ENCODE measurements at places on chromosomes 5 and 9. TPM values are rescaled to one million over a fixed set of nuclear protein-coding genes. Genes with fewer than 3 reads are reported as not detected.

The CYLC2 gene
- not detected for total RNA-seq

The GADD45G gene
- total RNA-seq = 3.8 TPM

The DPYSL3 gene
- total RNA-seq = 0.34 TPM

The INSL6 gene
- total RNA-seq = not detected

The GABRA6 gene
- not detected for total RNA-seq

The PCDHB10 gene
- not detected for total RNA-seq

The FTMT gene
- not detected for total RNA-seq

The FSTL4 gene
- total RNA-seq = 0.30 TPM

The ANKRD18A gene
- total RNA-seq = 2.1 TPM

The SHROOM1 gene
- total RNA-seq = 1.9 TPM

The PLAC8L1 gene
- total RNA-seq = 0.71 TPM

The EPB41L4B gene
- 0.44 TPM for total RNA-seq

The ZMAT2 gene
- 69.5 TPM for total RNA-seq

The SAXO1 gene
- not detected for total RNA-seq

The SCGB3A1 gene
- 0.38 TPM for total RNA-seq

The FOXI1 gene
- not detected for total RNA-seq

The TPPP gene
- total RNA-seq = 0.21 TPM

The ARSK gene
- total RNA-seq = 4.4 TPM

The ELAVL2 gene
- total RNA-seq = not detected

The PCDHGB7 gene
- not detected for total RNA-seq

The SPATA31C1 gene
- total RNA-seq = not detected

The IL3 gene
- total RNA-seq = 68.0 TPM

The MARCHF11 gene
- total RNA-seq = not detected

The TAS2R1 gene
- not detected for total RNA-seq
